ENCODE measurements at places on chromosomes 2 and 18. TPM values are rescaled to one million over a fixed set of nuclear protein-coding genes. Genes with fewer than 3 reads are reported as not detected.

- H3K4me1 ChIP-seq: no peaks in the 10 kb centered on the region
- no peak overlapping the region for H3K4me3 ChIP-seq
- peak overlapping the region; percentile 67 for H3K27ac ChIP-seq
- H3K27me3 ChIP-seq: no peaks in the 10 kb centered on the region
- DNase-seq: no peak
Measured at GRCh38 chr2:23536326-23536725, 151.3 kb downstream of the KLHL29 start.

- no peak overlapping the region for H3K4me3 ChIP-seq
- H3K27me3 ChIP-seq: no peaks in the 10 kb centered on the region
- no peaks in the 10 kb centered on the region for H3K36me3 ChIP-seq
- no peak overlapping the region for H3K27ac ChIP-seq
- H3K4me1 ChIP-seq: no peaks in the 10 kb centered on the region
Measured at GRCh38 chr2:241282555-241282954, 32.9 kb downstream of the HDLBP start.

- no peak for DNase-seq
- H3K36me3 ChIP-seq: no peaks in the 10 kb centered on the region
- H3K4me3 ChIP-seq: no peak overlapping the region
Measured at GRCh38 chr2:35365859-35366258, 989.7 kb upstream of the CRIM1 start.

DNA sequence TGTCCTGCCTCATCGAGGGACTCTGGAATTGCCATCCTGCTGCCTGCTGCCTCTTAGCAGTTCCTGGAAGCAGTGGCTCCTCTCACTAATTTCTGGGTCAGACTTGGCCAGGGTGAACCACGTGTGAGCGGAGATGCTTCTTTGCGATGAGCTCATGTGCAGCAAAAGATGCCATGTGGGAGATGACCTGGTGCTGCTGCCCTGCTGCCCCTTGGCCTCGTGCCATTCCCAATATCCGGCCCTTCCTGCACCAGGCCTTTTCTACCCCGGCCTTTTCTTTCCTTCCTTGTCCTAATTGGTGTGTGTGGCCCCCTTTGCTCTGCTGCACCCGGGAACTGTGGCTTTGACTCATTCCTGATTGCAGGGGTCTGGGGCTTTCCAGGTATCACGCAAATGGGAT lies 296.9 kb upstream of the HS6ST1 start:
- H3K4me3 ChIP-seq: no peak overlapping the region
- DNase-seq: no peak
- no peaks in the 10 kb centered on the region for H3K4me1 ChIP-seq
- H3K27me3 ChIP-seq: no peaks in the 10 kb centered on the region
- no peak overlapping the region for H3K27ac ChIP-seq

GRCh38 chr2:216617159-216617815 lies 15.9 kb upstream of the IGFBP2 start:
- H3K4me1 ChIP-seq: no peaks in the 10 kb centered on the region
- no peak for DNase-seq
- H3K27ac ChIP-seq: no peak overlapping the region
- no peaks in the 10 kb centered on the region for H3K36me3 ChIP-seq

DNA sequence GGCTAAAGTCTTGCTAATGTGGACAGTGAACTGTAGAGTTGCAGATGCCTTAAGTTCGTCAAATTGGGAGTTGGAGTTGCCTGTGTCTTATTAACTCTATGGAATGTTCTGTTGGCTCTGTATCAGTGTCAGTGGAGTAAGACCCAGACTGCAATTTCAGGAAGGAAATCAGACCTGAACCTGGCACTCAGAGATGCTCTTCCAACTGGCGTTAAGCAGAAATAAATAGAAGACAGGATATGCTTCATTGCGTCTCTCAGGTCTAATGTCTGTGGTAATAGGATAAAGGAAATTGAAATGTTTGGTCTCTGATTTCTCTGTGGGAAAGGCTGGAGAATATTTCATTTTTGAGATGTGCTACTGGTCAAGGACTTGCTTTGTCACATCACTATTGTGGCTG lies 846.7 kb upstream of the ID2 start:
- no peaks in the 10 kb centered on the region for H3K36me3 ChIP-seq
- DNase-seq: no peak
- H3K4me3 ChIP-seq: no peak overlapping the region

GRCh38 chr2:18474700-18475099 lies 85.8 kb downstream of the RDH14 start:
- H3K27ac ChIP-seq: no peak overlapping the region
- H3K27me3 ChIP-seq: no peaks in the 10 kb centered on the region
- no peak for DNase-seq
- no peaks in the 10 kb centered on the region for H3K4me1 ChIP-seq

- DNase-seq: no peak
- no peaks in the 10 kb centered on the region for H3K27me3 ChIP-seq
- H3K27ac ChIP-seq: no peak overlapping the region
- H3K4me3 ChIP-seq: no peak overlapping the region
- no peaks in the 10 kb centered on the region for H3K36me3 ChIP-seq
Measured at GRCh38 chr2:242098034-242098433, 228.5 kb downstream of the RTP5 start.

GRCh38 chr2:109242654-109243331 lies 113.8 kb downstream of the SH3RF3 start:
- no peaks in the 10 kb centered on the region for H3K36me3 ChIP-seq
- no peaks in the 10 kb centered on the region for H3K27me3 ChIP-seq
- DNase-seq: peak; percentile 75
- H3K4me3 ChIP-seq: no peak overlapping the region

GRCh38 chr2:137886083-137886831 lies 78.0 kb upstream of the HNMT start:
- no peak for DNase-seq
- no peak overlapping the region for H3K27ac ChIP-seq
- no peaks in the 10 kb centered on the region for H3K27me3 ChIP-seq
- H3K36me3 ChIP-seq: no peaks in the 10 kb centered on the region

- H3K27ac ChIP-seq: peak overlapping the region; percentile 74
- no peaks in the 10 kb centered on the region for H3K27me3 ChIP-seq
- no peaks in the 10 kb centered on the region for H3K36me3 ChIP-seq
- peak; percentile 58 for DNase-seq
Measured at GRCh38 chr2:62304429-62305417, 108.8 kb downstream of the B3GNT2 start.

GRCh38 chr2:74252862-74253261 lies 54.4 kb downstream of the MTHFD2 start:
- no peaks in the 10 kb centered on the region for H3K4me1 ChIP-seq
- H3K4me3 ChIP-seq: no peak overlapping the region
- H3K27ac ChIP-seq: no peak overlapping the region
- no peaks in the 10 kb centered on the region for H3K27me3 ChIP-seq

DNA sequence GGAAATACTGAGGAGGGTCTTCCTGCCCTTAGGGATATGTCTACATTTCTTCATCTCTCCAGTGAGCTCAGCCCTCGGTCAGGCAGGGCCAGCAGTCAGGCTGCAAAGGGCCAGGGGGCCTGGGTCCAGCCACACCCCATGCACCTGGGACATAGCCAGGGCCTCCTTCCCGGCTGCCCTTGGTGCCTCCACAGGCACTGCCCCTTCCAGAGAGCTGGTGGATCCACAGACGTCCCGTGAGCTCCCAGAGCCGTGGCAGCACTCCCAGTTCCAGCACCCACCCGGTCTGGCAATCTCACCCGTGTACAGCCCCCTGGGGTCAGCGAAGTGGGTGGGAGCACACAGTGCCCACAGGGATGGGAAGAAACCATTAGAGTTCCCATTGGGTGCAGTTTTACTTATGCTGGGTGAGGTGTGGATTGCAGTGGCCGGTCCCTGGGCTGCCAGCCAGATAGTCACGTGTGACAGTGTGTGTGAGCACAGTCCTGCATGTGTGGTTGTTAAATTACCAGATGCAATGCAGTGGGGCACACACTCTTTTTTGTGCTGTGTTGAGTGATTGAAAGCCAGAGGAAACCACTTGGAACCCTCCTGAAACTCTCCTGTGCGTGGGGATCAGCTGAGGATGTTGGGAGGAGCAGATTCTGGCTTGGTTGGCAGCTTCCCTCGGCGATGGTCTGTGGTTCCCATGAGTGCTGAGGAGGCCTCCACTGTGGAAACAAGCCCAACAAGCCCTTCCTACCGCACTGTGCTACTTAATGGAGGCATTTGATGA lies 131.0 kb downstream of the SNTG2 start:
- H3K36me3 ChIP-seq: no peaks in the 10 kb centered on the region

GRCh38 chr18:48129621-48130082 lies 199.2 kb upstream of the SMAD2 start:
- peaks cover under 1% of the 10 kb centered on the region for H3K4me1 ChIP-seq
- H3K27ac ChIP-seq: peak overlapping the region; percentile 45
- H3K4me3 ChIP-seq: no peak overlapping the region
- DNase-seq: no peak

- no peaks in the 10 kb centered on the region for H3K36me3 ChIP-seq
- H3K27ac ChIP-seq: no peak overlapping the region
- no peak overlapping the region for H3K4me3 ChIP-seq
- no peak for DNase-seq
- no peaks in the 10 kb centered on the region for H3K27me3 ChIP-seq
Measured at GRCh38 chr2:103292573-103292972, 530.7 kb downstream of the TMEM182 start.

- no peak for DNase-seq
- no peaks in the 10 kb centered on the region for H3K4me1 ChIP-seq
- H3K27ac ChIP-seq: no peak overlapping the region
- H3K27me3 ChIP-seq: no peaks in the 10 kb centered on the region
- H3K4me3 ChIP-seq: no peak overlapping the region
- H3K36me3 ChIP-seq: no peaks in the 10 kb centered on the region
Measured at GRCh38 chr18:44356566-44357157, 324.0 kb upstream of the SETBP1 start.

DNA sequence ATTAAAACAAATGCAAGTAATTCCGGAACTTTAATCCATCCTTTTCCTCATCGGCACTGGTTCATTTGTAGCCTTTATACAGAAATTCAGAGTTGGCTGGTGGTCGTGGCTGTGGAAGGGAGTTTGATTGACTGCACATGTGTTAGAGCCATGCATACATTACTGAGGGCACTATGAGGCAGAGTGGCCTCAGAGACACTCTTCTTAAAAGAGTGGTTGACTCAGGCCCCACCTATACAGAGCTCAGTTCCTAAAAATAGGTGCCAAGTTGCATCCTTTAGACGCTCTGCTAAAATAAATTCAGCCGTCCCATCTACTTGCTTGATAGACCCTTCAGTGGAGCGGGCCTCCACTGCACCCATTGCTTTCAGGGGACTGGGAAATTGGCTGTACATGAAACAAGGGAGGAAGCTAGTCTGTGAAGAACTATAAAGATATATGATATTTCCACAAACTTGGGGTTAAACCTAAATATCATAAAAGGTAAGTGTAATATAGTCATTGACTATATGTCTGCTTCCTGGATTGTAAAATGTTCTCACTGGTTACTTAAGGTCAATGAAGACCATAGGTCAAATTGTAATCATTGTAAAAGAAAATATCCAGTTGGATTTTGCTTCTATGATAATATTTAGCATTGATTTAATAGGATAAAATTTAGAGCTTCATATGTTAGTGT lies 298.9 kb downstream of the XIRP2 start:
- H3K36me3 ChIP-seq: no peaks in the 10 kb centered on the region
- no peak overlapping the region for H3K4me3 ChIP-seq
- DNase-seq: no peak
- no peaks in the 10 kb centered on the region for H3K4me1 ChIP-seq
- no peak overlapping the region for H3K27ac ChIP-seq

DNA sequence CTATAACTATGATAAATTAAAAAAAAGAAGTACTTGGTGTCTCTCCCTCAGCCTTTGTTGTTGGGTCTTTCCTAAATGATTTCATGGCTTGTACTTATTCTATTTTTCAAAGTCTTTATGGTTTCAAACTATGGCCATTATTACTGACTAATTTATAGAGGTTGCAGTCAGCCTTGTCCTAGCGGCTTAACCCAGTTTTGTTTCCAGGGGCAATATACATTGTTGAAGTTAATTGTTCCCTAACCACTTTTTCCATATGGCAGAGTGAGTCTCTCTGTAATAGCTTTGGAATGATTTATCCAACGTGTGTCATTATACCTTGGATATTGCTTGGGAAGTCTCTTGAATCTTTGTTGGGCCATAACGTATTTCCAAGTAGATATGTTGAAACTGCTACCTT lies 408.8 kb downstream of the HRH4 start:
- H3K27me3 ChIP-seq: no peaks in the 10 kb centered on the region
- H3K4me3 ChIP-seq: no peak overlapping the region
- H3K36me3 ChIP-seq: no peaks in the 10 kb centered on the region

GRCh38 chr2:75498907-75499306 lies 61.8 kb downstream of the EVA1A start:
- no peak overlapping the region for H3K4me3 ChIP-seq
- no peaks in the 10 kb centered on the region for H3K4me1 ChIP-seq
- DNase-seq: no peak
- H3K36me3 ChIP-seq: no peaks in the 10 kb centered on the region

- H3K27ac ChIP-seq: no peak overlapping the region
- no peaks in the 10 kb centered on the region for H3K4me1 ChIP-seq
- DNase-seq: no peak
- no peak overlapping the region for H3K4me3 ChIP-seq
- no peaks in the 10 kb centered on the region for H3K36me3 ChIP-seq
- H3K27me3 ChIP-seq: no peaks in the 10 kb centered on the region
Measured at GRCh38 chr2:226445216-226445861, 354.3 kb downstream of the IRS1 start.

- H3K4me3 ChIP-seq: no peak overlapping the region
- H3K27ac ChIP-seq: no peak overlapping the region
- no peaks in the 10 kb centered on the region for H3K4me1 ChIP-seq
- no peak for DNase-seq
- no peaks in the 10 kb centered on the region for H3K27me3 ChIP-seq
Measured at GRCh38 chr2:119657466-119658145, 21.4 kb upstream of the TMEM177 start.

DNA sequence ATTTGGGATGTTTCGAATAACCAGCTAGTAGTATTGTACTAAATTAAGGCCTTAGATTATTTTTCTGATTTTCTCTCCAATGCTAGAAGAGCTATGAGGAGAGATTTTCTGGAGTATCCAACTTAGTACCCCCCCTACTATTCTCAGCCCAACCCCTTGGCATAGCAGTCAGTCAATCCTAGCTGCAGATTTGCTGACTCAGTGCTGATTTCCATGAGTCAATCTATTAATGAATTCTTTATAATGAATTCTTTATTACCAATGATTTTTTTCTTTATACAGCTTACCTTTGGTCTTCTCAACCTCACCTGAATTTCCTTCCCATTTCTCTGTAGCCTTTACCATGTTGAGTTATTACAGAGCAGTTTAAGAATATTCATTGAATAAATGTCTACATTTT lies 192.8 kb upstream of the ETAA1 start:
- DNase-seq: no peak
- H3K27ac ChIP-seq: no peak overlapping the region
- no peaks in the 10 kb centered on the region for H3K27me3 ChIP-seq
- no peaks in the 10 kb centered on the region for H3K4me1 ChIP-seq

Gene PARD6G
- total RNA-seq: 13.8 TPM

Gene ATP8B1
- total RNA-seq: 5.1 TPM

Gene POTEI
- total RNA-seq: 0.98 TPM

Gene MYO5B
- 22.0 TPM for total RNA-seq

Gene CPO
- total RNA-seq: 0.66 TPM

Gene IL36B
- total RNA-seq: not detected

Gene C1QL2
- total RNA-seq: 0.66 TPM

Gene REG1A
- not detected for total RNA-seq

Gene MARS2
- total RNA-seq: 5.4 TPM

Gene DPP4
- 17.3 TPM for total RNA-seq

Gene RETSAT
- 534 TPM for total RNA-seq

Gene FOXD4L1
- not detected for total RNA-seq

Gene DSG4
- total RNA-seq: not detected

Gene TMEM87B
- total RNA-seq: 38.3 TPM

Gene CTNNA2
- 0.16 TPM for total RNA-seq

Gene MZT2A
- total RNA-seq: 50.5 TPM

Gene PLCL1
- total RNA-seq: 11.3 TPM

Measured in breast epithelium (tissue), 4 donors.